Activated CD8-positive, alpha-beta memory T cell treated with anti-CD3 and anti-CD28 coated beads for 1 hour (primary cell): ENCODE measurements at places on chromosomes 16 and 17.

GRCh38 chr16:16041196-16041892, 91.9 kb downstream of the ABCC1 start:
- DNase-seq = no peak

GRCh38 chr17:4600563-4600962, 16.2 kb downstream of the SMTNL2 start:
- no peak for DNase-seq

DNA sequence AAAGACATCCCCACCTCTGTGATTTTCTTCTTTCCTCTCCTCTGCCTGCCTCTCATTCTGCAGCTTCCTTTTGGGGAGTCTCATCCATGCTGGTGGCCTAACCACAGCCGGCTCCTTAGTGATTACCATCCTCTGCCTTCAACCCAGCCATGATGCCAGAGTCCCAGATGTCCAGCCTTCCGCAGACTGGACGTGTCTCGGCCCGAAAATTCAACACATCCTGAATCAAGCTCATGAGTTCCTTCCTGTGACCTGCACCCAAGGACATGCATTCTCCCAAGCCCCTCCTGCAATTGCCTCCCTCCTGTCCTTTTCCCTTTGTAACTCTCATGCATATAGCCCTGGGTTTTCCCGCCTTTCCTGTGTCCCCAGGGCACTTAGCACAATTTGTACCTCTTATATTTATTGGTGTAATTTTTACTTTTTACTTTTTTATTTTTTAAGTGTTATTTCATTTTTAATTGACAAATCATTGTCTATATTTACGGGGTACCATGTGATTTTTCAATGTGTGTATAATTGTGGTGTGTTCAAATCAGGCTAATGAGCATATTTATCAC, 1.2 kb upstream of the SLC13A5 start:
- no peak for DNase-seq

DNA sequence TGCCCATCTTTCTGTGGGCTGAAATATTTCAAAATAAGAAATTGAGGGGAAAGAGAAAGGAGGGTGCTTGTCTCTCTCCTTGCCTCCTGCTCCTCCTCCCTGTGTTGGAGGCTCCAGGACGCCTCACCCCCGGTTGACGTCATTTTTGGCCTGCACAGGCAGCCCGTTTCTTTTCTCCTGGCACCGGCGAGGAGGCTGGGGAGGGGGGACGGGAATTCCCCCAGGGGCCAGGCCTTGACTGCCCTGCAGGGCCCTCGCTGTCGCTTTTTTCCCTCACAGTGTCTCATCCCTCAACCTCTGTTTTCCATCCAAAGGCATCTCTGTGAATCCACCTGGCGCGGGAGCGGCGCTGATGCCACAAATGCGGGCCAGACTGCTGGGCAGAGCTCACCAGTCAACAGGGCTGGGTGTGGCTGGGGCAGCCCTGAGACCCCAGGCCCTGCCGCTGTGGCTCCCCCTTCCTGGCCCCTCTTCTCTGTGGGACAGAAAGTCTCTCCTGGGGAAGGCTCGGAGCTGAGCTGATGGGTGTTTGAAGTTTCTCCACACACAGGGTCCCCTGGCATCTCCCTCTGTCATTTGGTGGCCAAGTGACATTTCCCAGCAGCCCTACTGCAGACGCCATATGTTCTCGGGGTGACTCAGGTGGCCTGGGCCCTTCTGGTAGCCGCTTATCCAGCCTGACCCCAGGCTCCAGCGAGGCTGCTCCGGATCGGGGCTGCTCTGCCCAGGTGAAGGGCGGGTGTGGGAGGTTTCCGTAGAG, 16.0 kb downstream of the CENPX start:
- no peak for DNase-seq

DNA sequence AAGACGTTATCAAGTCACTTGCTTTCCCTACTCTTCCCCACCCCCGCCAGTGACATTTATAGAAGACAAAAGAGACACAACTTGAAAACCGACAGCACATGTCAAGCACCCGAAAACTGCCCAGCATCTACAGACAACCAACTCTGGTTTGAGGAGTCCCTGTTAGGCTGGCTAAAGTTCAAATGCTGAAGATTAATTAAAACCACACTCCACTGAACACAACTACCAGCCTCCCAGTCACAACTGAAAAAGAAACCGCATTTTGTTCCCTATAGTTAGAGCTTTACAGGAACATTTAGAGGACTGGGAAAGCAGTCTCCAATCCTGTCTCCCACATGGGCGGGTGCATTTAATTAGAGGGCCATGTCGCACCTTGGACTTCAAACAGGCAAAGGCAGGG, 73.0 kb upstream of the COX10 start:
- no peak for DNase-seq

GRCh38 chr17:80834893-80835275, 156.8 kb upstream of the CHMP6 start:
- no peak for DNase-seq

- peak; percentile 44 for DNase-seq
Observed at GRCh38 chr17:19762515-19762961, 14.4 kb upstream of the ALDH3A1 start.

- DNase-seq = no peak
Observed at GRCh38 chr16:31351246-31351941, 3.6 kb upstream of the ITGAX start.

GRCh38 chr16:4500272-4500671, 24.1 kb downstream of the HMOX2 start:
- DNase-seq = no peak

- DNase-seq = no peak
Observed at GRCh38 chr16:84820305-84820684, 510 bp downstream of the CRISPLD2 start.

GRCh38 chr16:47063011-47063724, 80.6 kb downstream of the NETO2 start:
- no peak for DNase-seq

GRCh38 chr17:38730526-38731379, 612 bp downstream of the CISD3 start:
- DNase-seq = no peak

DNA sequence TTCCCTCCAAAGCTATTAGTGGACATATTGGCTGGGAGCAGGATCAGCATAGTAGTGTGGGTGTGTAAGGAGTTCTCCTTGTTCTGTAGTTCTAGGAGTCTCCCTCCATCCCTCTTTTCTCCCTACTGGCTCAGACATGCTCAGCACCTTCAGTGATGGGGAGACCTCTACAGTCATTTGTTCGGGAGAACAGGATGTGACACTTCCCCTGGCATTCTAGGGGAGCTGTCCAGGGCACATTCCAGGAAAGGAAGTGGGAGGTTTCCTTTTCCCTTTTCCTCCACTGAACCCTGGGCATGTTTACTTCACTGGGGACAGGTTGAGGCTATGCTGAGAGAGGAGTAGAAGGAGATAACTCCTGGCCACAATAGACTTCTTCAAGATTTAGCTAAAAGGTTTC, 86.5 kb downstream of the MYH13 start:
- no peak for DNase-seq

- no peak for DNase-seq
Observed at GRCh38 chr17:78541488-78542206, 35.5 kb downstream of the DNAH17 start.

DNA sequence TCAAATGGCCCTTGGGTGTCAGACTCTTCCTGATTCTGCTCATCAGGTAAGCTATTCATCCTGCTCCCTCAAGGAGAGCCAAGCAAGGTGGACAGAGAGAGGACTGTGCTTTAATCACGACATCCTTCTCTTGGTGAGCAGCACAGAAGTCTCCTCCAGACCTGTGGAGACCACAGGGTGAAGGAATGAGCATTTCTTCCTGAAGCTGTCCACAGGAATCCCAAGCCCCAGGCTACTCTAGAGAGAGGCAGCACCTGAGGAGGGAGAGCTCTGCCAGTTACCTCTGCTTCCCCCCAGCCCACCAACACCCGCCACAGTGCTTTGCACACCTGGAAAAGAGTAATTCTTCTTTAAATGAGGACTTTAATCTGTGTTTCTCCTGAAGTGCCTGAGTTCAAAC, 100.0 kb downstream of the PARN start:
- DNase-seq = no peak

GRCh38 chr16:90077757-90078578, 837 bp upstream of the PRDM7 start:
- no peak for DNase-seq

- no peak for DNase-seq
Observed at GRCh38 chr17:80386341-80386740, 28.6 kb upstream of the ENDOV start.

- no peak for DNase-seq
Observed at GRCh38 chr17:9676820-9677310, 31.5 kb downstream of the USP43 start.

- no peak for DNase-seq
Observed at GRCh38 chr17:53314521-53314920, 508.2 kb upstream of the KIF2B start.

DNA sequence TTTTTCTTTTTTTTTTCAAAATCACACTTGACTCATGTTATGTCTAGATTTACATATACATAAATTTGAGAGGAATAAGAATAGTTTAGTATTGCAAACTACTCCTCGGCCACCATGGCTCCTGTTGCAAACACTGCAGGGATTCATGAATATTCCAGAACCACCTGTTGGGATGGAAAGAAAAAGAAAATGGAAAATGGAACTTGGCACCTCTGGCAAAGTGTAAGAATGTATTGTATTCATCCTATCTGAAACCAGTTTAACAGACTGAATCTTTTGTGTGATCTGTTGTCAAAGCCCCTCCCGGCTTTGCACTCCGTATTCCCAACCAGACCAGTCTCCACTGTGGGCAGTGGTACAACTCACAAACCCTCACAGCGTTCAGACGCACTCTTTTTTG, 124.4 kb downstream of the SPECC1 start:
- DNase-seq = no peak

GRCh38 chr16:81896902-81897301, 114.4 kb downstream of the SDR42E1 start:
- no peak for DNase-seq

GRCh38 chr17:2972749-2973148, 90.7 kb downstream of the OR1D5 start:
- no peak for DNase-seq

DNA sequence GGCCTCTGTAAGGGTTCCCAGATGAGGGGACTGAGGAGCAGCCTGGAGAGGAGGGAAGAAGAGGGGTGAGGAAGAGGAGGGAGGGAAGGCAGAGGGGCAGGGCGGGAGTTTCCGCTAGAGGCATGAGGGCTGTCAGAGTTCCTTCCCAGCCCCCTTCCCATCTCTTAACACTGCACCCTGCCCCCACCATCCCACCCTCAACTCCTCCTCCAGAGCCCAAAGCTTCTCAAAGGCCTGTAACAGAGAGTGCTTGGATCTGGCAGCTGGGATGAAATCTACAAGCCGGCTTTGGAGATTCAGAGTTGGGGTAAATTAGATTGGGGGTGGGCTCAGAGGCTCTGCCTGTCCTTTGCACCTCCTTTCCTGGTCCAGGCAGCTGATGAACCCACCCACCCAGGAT, 57.3 kb upstream of the DLX4 start:
- DNase-seq = no peak

DNA sequence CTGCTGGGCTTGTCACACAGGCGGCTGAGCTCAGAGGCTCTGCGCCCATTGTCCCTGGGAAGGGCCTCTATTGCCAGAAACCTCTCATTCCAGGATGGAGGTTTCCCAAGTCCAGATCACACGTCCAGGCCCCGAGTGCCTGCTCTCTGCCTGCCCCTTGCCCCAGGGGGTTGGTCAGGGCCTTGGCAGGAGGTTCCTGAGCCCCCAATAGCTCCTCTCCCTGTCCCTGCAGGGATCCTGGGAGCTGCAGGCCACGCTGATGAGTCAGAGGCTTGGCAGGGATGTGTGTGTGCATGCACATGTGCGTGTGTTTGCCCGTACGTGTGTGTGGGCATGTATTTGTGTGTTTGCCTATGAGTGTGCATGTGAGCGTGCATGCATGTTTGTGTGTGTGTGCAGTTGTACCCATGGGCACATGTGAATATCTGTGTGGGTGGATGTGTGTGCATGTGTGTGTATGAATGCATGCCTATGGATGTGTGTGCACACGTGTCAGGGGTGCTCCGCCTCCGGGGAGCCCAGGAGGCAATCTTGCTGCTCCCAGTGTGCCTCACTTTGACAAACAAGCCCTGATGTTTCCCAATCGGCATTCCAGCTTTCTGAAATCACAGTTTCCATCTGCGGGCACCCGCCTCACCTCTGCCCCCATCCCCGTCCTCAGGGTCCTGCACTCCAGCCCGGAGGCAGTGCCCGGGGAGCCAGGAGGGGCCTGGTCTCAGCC, 98.4 kb upstream of the GSE1 start:
- no peak for DNase-seq

GRCh38 chr17:81858967-81859905, 1.1 kb downstream of the P4HB start:
- DNase-seq = no peak
